Neural cell (in vitro differentiated cells): ENCODE measurements at places on chromosomes 2 and 18. TPM values are rescaled to one million over a fixed set of nuclear protein-coding genes. Genes with fewer than 3 reads are reported as not detected.

The NOL4 gene
- polyA plus RNA-seq = 61.0 and 72.0 TPM in 2 replicates

The TMEM17 gene
- polyA plus RNA-seq = 7.1 and 8.6 TPM in 2 replicates

The ALPI gene
- not detected in 2 replicates for polyA plus RNA-seq

The SLC14A1 gene
- polyA plus RNA-seq = not detected in 2 replicates

The CD226 gene
- polyA plus RNA-seq = 0.11 and 2.5 TPM in 2 replicates

The KCNG2 gene
- not detected in 2 replicates for polyA plus RNA-seq

The CYRIA gene
- 64.0 and 67.0 TPM in 2 replicates for polyA plus RNA-seq

The ERMN gene
- not detected in 2 replicates for polyA plus RNA-seq

The ALPP gene
- not detected in 2 replicates for polyA plus RNA-seq

The EMX1 gene
- 0.33 and 0.70 TPM in 2 replicates for polyA plus RNA-seq

The CCDC74B gene
- polyA plus RNA-seq = 22.8 and 24.2 TPM in 2 replicates

The UGT1A8 gene
- not detected in 2 replicates for polyA plus RNA-seq

The DRC1 gene
- 0.16 TPM in 1 of 2 replicates, not detected in the other for polyA plus RNA-seq

The LIPG gene
- 0.72 and 0.85 TPM in 2 replicates for polyA plus RNA-seq

The RBBP8 gene
- polyA plus RNA-seq = 8.7 and 19.5 TPM in 2 replicates

The TLX2 gene
- polyA plus RNA-seq = not detected in 2 replicates

The ZNF892 gene
- polyA plus RNA-seq = 8.0 and 9.3 TPM in 2 replicates

The PMAIP1 gene
- 1.1 and 2.4 TPM in 2 replicates for polyA plus RNA-seq

The ASB18 gene
- not detected in 2 replicates for polyA plus RNA-seq

The NPHP1 gene
- polyA plus RNA-seq = 2.7 and 8.0 TPM in 2 replicates

The PLA2R1 gene
- 0.69 and 0.94 TPM in 2 replicates for polyA plus RNA-seq

The R3HDM1 gene
- 30.3 and 35.3 TPM in 2 replicates for polyA plus RNA-seq

The IL36B gene
- not detected in 2 replicates for polyA plus RNA-seq

The NAT8 gene
- not detected in 2 replicates for polyA plus RNA-seq

The ABCG8 gene
- 0.05 TPM in 1 of 2 replicates, not detected in the other for polyA plus RNA-seq

The B4GALT6 gene
- 17.8 and 19.4 TPM in 2 replicates for polyA plus RNA-seq

The LOXHD1 gene
- not detected in 2 replicates for polyA plus RNA-seq

The ST8SIA3 gene
- 22.9 and 27.4 TPM in 2 replicates for polyA plus RNA-seq

The HOXD1 gene
- not detected in 2 replicates for polyA plus RNA-seq

The TNFRSF11A gene
- polyA plus RNA-seq = not detected in 2 replicates

The ASPRV1 gene
- polyA plus RNA-seq = 6.3 and 7.7 TPM in 2 replicates

The CD8A gene
- polyA plus RNA-seq = 1.5 and 2.2 TPM in 2 replicates
